GM18507 (cell line): ENCODE measurements at places on chromosomes 3 and 15.

DNA sequence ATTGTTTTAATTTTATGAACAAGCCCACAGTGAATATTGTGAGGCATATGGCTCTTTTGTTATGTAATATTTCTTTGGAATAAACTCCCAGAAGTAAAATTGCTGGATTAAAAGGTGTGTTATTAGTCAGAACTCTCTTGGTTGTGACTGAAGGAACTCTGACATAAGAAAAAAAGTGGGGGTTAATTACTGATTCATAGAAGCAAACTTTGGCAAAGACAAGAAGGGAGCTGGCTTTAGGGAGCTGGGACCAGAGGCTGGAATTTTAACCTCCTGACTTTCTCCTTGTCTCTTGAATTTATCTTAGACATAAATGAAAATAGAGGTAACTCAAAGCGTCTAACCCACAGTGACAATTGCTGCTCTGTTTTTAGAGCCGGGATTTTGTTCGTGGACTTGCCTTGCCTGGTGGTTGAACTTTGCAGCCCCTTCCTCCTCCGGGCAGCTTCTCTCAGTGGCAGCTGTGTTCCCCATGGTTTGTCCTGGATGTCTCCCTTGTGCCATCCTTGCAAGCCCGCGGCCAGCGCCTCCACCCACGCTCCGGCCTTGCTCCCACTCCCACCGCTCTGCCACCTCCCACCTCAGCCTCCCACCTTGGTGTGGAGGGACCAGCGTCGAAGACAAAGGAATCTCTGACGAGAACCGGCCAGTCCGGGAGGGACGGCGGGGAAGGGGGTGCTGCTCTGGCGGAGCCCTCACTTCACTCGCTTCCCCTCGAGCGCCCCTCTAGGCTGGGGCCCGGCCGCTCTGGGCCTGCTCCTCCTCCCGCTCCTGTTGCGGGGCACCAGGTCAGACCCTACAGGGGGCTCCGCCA lies 28.0 kb downstream of the ARHGAP31 start:
- no peak for DNase-seq

GRCh38 chr3:40057786-40058185 lies 248.4 kb downstream of the MYRIP start:
- DNase-seq, result no peak

GRCh38 chr15:31264559-31265089 lies 62.0 kb upstream of the KLF13 start:
- no peak for DNase-seq

GRCh38 chr3:148646126-148646665 lies 51.5 kb upstream of the AGTR1 start:
- no peak for DNase-seq

- no peak for DNase-seq
Observed at GRCh38 chr15:80036071-80036470, 23.4 kb upstream of the ZFAND6 start.

GRCh38 chr15:71939981-71940588 lies 129.7 kb downstream of the NR2E3 start:
- no peak for DNase-seq

DNA sequence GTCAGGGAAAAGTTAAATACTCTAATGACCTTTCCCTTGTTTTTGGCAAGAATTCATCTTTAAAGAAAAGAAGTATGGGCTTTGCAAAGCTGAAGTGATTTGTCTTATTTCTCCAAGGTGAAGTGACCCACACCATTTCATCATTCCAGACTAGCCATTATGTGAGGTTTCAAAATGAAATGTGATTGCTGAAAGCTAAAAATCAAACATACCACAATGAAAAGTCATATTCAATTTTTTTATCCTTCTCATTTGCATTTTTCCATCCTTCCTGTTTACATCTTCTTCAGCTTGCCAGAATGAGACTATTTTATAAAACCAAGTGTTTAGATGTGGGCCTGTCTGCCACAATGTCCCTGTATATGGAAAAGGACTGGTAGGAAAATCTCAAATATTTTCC lies 142.3 kb upstream of the STRIT1 start:
- DNase-seq, result no peak

GRCh38 chr3:23431764-23432163 lies 228.6 kb downstream of the UBE2E2 start:
- no peak for DNase-seq

DNA sequence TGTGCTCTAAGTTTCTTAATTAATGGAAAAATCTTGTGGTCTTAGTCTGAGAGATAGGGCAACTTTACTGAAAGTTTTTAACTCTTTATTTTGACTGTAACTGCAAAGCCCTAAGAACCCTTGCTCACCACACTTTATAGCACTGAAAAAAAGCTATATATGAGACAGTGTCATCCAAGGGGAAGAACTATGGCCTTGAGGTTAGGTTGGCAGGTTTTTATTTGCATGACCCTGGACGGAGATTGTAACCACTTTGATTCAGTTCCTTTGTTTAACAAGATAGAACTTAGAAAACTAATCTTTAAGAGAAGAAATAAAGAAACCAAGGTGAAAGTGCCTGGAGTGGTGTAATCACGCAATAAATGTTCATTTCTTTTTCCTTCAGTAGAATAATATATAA lies 30.6 kb upstream of the LYSMD4 start:
- no peak for DNase-seq

DNA sequence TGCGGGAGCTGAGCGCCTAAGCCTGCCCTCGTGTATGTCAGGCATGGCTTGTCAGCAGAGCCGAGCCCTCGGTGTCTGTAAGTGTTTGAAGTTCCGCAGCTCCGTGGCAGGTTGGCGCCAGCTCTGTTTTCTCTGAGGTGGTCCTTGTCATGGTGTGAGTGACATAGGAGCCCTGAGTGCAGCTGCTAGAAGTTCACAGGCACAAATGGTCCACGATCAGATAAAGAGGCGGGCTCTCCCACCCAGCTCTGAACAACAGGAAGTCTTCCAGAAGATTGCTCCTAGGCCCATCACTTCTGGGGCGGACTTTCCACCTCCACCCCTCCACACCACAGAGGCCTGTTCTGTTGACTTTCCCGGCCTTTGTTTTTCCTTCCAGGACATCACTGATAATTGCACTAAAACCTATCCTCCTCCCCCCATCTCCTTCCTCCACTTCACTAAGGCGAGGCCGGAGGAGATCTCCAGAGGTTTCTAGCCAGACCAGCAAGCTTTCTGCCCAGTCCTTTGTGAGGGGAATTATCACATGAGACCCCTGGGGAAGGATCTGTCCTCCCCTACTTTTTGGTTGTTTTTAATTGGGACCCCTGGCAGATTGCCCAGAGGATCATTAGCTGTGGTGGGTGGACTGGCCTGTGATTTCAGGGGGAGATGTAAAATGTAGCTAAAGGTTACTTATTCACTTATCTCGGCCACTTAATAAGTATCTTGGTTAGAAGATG lies 19.9 kb downstream of the ITPR1 start:
- DNase-seq, result no peak

- no peak for DNase-seq
Observed at GRCh38 chr3:187960820-187961219, 193.1 kb upstream of the LPP start.

DNA sequence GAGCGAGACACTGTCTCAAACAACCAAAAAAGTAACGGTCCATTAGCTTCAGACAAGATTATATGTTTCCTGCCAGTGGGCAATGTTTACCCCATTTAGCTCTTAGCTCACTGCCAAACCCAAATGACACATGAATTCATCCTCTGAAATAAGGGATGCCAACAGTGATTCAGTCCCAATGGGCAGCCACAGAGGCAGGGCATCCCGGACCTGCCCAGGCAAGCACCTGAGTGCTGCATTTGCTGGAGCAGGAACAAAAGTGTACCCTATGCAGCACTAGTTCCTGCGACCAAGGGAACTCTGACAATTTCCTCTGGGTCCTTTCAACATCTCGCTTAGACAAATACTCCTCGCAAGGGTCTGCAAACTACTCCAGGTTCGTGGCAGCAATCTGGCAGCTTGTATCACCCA lies 8.0 kb downstream of the IP6K2 start:
- DNase-seq, result no peak

- DNase-seq, result no peak
Observed at GRCh38 chr3:151843275-151843674, 29.4 kb downstream of the AADAC start.

- no peak for DNase-seq
Observed at GRCh38 chr15:22995795-22996194, 15.6 kb upstream of the CYFIP1 start.

- no peak for DNase-seq
Observed at GRCh38 chr3:28467414-28467813, 118.8 kb upstream of the AZI2 start.

DNA sequence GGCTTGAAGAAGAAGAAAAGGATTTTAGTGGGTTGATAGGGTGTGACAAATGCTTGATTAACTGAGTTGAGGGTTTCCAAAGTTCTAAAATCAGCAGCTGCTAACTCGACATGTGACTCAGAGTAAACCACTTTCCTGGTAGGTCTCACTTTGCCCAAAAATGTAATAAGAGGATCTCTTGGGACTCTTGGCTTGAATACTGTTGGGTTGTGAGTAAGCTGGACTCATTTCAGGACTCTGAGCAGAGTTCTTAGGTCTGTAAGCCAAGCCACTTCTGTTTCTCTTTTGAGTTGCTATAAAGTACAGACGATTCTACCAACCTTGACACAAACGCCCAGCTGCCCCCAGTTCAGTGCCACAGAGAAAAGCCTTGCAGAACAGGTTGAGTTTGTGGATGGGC lies 241.1 kb downstream of the ZNF621 start:
- DNase-seq, result peak; percentile 20

DNA sequence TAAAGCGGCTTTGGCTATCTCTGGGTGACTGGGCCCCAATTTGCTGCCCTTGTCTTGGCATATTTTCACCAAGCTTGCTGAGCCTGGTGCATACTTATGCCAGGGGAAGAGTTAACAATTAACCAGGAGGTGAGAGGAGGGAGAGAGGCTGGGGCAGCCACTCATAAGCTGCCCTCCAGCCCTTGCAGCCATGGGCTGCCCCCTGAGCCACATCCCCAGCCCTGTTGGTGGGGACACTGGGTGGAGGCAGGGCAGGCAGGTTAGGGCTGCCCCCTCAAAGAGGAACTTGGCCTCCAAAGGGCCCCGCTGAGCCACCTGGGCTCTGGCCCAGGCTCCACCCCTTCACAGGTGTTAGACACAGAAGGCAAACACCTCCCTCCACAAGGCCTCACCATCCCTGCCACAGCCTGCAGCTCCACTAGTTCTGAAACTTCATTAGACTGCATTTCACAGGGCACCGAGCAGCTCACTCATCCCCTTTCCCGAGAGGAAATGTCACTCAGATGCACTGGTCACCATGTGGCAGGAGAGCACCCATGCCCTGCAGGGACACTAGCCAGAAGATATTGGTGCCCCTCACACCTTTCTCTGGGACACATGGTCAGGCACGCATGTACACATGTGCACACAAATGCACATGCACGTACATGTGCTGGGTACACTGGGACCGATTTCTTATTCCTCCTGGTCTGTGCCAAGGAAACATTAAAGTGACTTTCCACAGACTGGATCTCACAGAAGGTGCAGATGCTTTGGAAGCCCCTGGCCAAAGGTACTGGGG lies 20.2 kb downstream of the AMOTL2 start:
- DNase-seq, result no peak

GRCh38 chr15:81957698-81958097 lies 88.1 kb downstream of the MEX3B start:
- DNase-seq, result no peak

DNA sequence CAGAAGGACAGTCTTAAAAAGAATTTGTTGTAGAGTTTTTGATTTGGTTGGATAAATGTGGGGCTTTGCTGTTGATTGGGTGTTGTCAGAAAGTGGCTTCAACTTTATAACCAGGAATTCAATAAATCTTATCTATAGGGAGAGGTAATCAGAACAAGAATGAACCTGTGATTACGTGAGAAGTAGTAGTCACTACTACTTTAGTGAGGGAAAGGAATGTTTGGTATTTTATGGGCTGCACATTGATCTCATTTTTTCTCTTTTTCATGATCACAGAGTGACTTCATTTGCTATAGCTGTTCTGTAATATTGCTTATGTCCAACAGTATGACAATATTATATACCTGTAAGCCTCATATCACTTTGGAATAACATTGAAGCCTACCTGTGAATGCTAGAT lies 485.2 kb upstream of the BCHE start:
- no peak for DNase-seq

DNA sequence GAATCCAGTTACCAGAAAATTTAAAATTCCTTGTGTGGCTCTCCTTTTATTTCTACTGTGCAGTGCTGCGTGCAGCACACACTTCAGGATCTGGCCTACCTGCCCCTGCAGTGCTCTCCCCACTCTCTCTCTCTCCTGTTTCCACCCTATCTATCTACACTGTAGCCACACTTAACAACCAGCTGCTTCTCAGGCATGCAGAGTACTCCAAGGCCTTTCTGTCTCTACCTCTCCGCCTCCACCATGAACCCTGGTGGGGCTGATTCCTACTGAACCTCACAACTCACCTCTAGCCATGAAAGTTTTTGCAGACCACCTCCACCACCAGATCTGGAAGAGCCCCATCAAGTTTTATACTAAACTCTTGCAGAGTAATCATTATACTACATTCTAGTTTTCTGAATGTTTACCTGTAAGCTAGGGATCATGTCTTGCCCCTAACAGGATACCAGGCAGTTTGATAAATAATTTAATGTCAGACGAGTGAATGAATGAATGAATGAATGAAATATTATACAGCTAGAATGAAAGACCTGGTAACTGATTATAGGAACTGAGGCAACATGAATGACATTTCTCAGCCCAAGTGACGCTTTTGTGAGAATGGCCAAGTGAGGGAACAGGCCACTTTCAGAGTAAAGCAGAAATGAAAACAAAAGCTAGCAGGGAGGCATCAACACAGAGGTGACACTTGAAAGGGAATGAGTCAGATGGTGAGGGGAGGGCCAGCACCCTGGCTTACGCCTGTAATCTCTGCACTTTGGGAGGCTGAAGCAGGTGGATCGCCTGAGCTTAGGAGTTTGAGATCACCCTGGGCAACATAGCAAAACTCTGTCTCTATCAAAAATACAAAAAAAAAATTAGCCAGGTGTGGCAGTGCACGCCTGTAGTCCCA lies 363.5 kb downstream of the FOXP1 start:
- no peak for DNase-seq

DNA sequence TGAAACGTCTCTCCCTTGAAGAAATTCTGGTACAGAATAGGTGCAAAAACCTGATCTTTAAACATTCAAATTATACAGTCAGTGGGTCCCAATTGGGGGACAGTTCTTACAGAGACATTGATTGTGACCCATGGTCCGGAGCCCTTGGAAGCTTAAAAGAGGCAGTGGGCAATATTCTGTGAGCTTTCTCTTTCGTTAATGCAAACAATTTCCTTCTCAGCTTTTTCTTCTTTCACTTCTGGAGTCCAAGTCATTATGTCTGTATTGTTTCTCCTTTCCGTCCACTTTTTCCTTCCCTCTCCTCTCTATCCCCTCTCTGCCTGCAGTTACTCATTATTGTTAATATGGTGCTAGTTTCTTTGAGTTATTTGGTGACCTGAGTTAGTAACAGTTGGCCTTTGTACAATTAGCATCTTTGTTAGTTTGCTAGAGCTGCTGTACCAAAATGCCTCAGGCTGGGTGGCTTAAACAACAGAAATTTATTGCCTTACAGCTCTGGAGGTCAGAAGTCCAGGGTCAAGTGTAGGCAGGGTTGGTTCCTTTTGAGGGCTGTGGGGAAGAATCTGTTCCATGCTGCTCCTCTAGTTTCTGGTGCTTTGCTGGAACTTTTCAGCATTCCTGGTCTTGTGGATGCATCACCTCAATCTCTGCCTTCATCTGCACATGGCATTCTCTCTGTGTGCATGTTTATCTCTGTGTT lies 102.6 kb downstream of the GMPS start:
- DNase-seq, result no peak

GRCh38 chr3:38255627-38256026 lies 10.0 kb upstream of the SLC22A13 start:
- no peak for DNase-seq

GRCh38 chr3:123907720-123908119 lies 23.6 kb upstream of the MYLK start:
- DNase-seq, result no peak
